ENCODE measurements at places on chromosomes 5 and 9.
A peak's percentile ranks its signal among the peaks of the same experiment; 100 is the strongest.

DNA sequence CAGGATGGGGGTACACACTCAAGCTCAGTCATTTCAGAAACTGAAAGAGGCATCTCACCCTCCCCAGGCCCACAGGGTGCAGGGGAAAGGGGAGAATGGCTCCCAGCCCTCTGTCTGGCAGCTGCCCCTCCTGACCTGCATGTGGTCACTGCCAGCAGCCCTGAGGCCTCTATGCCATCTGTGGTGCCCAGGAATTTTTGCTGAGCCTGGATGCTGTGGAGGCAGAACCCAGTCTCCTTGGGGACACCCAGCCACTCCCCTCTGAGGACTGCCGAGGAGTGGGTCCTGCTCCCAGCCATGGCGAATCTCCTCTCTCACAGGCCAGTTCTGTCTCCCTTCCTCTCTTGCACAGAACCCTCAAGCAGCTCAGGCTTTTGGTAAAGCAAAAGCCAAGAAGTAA is 104.0 kb upstream of the ALDH1B1 start:
- no peak for DNase-seq

- DNase-seq: no peak
Measured at GRCh38 chr5:125348936-125349831, 602.7 kb upstream of the ZNF608 start.

DNA sequence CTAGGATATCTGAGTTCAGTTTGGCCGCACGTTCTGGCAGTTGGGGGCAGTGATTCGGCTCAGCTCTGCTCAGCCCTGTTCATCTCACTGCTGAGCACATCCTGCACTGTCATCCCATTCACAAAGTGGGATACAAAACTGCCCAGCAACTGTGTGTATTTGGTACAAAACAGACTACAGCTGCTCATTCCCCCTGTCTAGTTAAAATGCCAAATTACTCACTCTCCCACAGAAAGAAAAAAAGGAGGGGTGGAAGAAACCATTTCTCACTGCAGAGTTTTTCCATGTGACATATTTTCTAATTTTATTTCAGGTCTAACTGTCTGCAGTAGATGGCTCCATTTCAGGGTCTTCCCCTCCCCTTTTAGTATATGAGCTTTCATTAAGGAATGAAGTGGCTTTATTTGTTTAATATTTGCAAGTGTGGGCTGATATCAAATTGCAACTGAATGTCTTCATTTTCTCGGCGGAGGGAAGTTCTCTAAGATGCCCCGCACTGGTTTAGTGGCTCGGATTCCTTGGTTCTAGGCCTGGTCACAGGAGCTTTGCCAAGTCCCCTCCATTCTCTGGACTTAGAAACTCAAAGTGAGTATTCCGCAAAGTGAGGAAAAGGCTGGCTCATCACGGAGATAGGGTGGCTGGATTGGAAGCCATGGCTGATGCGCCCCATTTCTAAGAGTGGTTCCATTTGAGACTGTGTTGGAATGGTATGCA is 14.7 kb downstream of the COL15A1 start:
- DNase-seq: no peak

- no peak for DNase-seq
Measured at GRCh38 chr5:149313151-149313841, 32.0 kb upstream of the GRPEL2 start.

- DNase-seq: no peak
Measured at GRCh38 chr5:38639377-38640358, 83.2 kb upstream of the LIFR start.

- DNase-seq: peak; percentile 68
Measured at GRCh38 chr5:172102913-172103626, 85.0 kb downstream of the STK10 start.

- DNase-seq: no peak
Measured at GRCh38 chr5:179110528-179110927, 50.4 kb downstream of the ZNF354C start.

DNA sequence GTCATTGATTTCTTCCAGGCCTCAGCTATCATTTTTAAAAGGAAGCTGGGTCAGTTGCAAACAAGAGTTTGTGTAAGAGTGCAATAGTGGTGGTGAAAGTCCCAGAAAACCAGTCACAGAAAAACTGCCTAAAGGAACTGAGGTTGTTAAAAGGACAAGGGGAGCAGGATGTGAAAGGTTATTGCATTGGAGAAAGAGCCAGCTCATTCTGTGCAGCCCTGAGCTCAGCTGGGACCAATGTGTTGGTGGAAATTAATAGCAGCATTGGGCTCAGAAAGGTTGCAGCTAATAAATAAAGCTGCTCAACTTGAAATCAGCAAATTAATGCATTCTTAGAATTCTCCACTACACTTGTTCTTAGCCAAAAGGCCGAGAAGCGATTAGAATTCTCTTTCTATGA is 34.9 kb downstream of the NREP start:
- no peak for DNase-seq

GRCh38 chr5:149278451-149279210 is 7.0 kb downstream of the AFAP1L1 start:
- no peak for DNase-seq

DNA sequence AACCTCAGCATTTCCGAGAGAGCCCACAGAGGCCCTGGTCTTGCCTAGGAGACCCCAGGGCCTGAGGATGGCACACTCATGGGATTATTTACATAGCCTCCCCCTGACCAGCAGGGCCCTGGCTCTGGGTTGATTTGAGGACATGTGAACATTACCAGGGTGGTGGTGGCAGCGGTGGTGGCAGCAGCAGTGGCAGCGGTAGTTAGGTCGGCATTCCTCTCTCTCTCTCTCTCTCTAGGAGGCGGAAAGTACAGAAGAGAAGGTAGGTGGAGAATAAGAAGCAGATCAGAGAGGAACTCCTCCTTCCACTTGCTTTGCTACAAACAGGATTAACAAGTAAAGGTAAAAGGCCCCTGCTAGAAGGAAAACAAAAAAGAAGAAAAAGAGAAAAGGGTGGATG is 39.3 kb downstream of the B4GALT1 start:
- no peak for DNase-seq

GRCh38 chr5:174204535-174205313 is 159.2 kb downstream of the NSG2 start:
- no peak for DNase-seq

- peak; percentile 48 for DNase-seq
Measured at GRCh38 chr9:21559402-21560280, 77.5 kb upstream of the IFNE start.
